ENCODE measurements at places on chromosomes 5 and 9.

GRCh38 chr5:154626876-154627557 is 128.2 kb upstream of the LARP1 start:
- no peak for DNase-seq

- DNase-seq: no peak
Observed at GRCh38 chr5:157225469-157226422, 40.2 kb upstream of the CYFIP2 start.

GRCh38 chr9:99463131-99463530 is 241.0 kb downstream of the SEC61B start:
- DNase-seq: no peak

GRCh38 chr5:113017881-113018635 is 41.5 kb downstream of the DCP2 start:
- DNase-seq: no peak

DNA sequence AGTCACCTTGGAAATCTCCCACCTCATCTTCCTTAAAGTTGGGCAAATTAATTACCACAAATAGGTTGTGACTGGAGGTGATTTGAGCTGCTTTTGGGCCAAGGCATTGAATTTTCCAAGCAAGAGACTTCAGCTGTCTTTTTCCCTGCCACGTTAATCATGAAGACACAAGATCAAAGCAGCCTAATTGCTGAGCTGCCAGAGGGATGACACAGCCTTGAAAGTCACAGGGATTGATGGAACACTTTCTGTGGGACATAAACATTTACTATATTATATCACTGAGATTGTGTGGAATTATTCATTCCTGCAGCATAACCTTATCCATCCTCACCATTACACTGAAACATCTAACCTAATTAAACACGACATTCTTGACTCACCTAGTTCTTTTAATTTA is 172.2 kb downstream of the FAM170A start:
- DNase-seq: no peak

GRCh38 chr5:141825791-141826560 is 52.2 kb downstream of the PCDH1 start:
- DNase-seq: no peak

GRCh38 chr9:35186524-35186923 is 24.7 kb downstream of the UNC13B start:
- DNase-seq: no peak

GRCh38 chr9:137453643-137454081 is 5.5 kb downstream of the NSMF start:
- DNase-seq: no peak

DNA sequence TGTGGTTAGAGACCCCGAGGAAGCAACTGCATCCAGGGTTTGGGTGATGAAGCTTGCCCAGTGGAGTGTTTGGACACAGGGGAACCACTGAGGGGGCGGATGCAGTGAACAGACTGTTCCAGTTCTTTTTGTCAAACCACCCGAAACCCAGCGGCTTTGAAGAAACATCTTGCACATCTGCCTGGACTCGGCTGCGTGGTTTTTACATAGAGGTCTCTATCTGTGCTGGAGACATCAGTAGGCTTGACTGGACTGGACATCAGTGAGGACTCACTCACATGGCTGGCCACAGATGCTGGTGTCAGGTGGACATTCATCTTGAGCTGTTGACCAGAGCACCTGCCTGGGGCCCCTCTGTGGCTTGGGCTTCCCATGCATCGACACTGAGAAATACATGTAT is 15.3 kb upstream of the SPATA31E1 start:
- no peak for DNase-seq

- DNase-seq: no peak
Observed at GRCh38 chr5:124665625-124666024, 80.8 kb downstream of the ZNF608 start.

DNA sequence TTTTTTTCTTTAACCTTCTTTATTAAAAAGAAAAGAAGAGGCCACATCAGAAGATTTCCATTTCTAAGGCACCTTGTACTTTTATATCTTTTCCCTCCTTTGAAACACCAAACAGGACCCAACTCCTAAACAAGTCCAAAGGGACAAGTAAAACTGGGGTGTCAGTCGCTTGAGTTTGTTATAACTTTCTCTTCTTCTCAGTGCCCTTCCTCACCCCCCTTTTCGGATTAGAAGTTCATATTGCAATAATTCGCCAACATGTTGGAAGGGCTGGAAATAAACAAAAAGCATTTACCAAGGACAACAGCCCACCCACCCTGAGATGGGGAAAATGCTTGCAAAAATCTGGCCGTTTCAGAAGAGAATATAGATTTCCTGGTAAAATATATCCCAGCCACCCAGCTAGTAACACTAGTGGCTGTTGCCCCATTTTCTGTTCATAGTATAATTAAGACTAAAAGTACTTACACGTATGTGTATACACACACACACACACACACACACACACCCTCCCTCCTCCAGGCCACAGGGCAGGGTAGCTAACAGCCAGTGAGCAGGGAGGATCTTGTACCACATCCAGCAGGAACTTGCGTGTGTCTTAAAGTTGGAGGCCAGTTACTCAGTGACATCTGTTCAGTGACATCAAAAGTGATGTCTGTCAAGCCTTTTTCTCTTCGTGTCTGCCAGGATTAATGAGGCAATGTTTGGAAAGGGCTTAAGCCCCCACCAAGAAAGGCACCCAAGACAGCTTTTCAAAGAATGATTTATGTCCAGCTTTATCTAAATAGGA is 149.1 kb upstream of the KLF4 start:
- no peak for DNase-seq

DNA sequence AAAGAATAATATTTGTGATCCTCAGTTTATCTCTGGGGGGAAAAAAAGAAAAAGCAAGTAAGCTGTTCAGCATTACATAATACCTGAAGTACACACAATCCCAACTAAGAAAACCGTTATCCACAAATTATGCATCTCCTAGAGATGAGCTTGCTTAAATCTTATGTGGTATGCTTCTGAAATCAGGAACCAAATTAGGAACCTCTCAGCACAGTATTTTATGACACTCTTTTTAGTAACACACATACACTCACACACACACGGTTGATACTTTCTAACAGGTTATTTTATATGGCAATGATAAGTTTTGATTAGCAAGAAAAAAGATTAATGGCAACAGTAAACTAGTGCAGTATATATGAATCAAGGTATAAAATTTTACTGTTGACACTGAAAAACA is 1.2 kb upstream of the ZNF510 start:
- no peak for DNase-seq

GRCh38 chr5:174667526-174667925 is 56.9 kb upstream of the MSX2 start:
- DNase-seq: no peak

DNA sequence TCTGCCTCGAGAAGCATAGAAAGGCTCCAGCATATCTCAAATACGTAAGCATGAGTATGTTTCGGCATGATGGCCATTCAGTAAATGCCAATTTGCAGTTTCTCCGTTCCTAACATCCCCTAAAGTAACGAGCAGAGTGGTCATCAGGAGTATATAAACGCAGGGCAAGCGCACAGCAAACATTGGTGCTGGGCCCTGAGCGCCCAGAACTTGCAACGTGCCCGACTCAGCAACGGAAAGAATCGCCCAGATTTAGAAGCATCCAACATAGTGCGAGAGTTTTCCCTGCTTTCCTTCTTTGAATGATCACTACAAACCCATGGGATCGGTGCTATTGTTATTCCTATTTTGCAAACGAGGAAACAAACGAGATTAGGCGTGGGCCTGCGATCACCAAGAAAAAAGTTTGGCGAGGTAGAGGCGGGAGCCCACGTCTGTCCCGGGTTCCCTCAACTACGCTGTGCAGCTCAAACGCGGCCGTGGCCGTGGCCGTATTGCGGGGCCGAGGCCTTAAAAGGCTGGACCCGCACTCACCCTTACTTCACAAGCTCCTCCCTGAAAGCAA is 505 bp downstream of the RPS14 start:
- DNase-seq: no peak

- no peak for DNase-seq
Observed at GRCh38 chr9:126813072-126813471, 8.2 kb downstream of the ZBTB43 start.

DNA sequence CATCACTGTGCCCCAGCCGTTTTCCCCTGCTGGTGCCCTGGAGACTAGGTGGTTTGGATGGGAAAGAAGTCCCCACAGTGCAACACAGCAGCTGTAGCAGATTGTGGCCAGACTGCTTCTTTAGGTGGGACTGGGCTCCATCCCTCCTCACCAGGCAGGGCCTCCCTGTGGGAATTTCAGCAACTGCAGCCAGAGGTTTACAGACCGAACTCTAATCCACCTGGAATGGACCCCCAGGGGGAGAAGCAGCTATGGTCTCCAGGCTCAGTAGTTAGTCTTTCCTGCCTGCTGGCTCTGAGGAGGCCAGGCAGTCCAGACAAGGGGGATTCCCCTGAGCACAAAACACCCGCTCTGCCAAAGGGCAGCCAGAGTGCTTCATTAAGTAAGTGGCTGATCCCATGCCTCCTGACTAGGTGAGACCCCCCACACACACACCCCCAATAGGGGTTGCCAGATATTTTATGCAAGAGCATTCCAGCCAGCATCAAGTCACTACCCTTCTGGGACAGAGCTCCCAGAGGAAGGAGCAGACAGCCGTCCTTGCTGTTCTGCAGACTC is 188.9 kb downstream of the SGCD start:
- no peak for DNase-seq

DNA sequence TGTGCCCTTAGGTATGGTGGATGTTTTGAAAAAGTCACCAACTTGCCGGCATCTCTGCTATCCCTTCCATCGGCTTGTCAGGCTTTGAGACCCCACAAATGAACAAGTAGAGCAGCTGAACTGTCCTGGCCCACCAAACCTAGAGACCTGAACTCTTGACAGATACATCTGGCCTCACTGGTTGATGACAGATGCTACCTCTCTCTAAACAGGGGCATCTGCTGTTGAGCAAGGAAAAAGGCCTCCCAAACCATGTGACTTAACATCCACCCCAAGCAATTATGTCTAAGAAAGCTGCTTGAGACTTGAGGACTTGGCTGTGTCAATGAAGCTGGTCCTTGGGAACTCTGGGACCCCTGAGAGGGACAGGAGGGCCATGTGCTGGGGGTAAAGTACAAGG is 2.3 kb downstream of the CCNI2 start:
- no peak for DNase-seq

All from esophagus squamous epithelium (tissue), 5 donors.